ENCODE measurements at places on chromosomes 5 and 9.

DNA sequence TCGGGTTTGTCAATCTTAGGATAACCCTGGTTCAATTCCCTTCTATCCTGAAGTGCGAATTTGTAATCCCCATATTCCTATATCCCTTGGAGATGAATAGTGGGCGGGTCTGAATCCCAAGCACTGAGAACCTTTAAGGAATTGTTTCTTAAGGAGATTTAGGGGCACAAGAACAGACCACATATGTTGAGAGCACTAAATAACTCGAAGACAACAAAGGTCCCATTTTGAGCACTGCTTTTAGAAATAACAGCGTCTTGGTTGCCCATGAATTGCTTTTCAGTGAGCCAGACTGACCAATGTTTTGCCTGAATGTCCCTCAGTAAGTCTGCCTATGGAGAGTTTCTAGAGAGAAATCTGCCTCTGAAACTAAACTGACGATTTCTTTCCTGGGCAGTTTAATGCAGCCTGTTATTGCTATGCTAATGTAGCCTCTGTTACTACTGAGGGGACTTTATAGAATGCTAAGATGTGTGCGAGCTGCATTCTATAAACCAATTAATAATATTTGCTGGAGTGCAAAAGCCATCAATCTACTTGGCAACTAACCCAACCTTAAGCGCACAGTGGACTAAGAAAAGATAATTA, 445.0 kb upstream of the DMAC1 start:
- no peak for DNase-seq

DNA sequence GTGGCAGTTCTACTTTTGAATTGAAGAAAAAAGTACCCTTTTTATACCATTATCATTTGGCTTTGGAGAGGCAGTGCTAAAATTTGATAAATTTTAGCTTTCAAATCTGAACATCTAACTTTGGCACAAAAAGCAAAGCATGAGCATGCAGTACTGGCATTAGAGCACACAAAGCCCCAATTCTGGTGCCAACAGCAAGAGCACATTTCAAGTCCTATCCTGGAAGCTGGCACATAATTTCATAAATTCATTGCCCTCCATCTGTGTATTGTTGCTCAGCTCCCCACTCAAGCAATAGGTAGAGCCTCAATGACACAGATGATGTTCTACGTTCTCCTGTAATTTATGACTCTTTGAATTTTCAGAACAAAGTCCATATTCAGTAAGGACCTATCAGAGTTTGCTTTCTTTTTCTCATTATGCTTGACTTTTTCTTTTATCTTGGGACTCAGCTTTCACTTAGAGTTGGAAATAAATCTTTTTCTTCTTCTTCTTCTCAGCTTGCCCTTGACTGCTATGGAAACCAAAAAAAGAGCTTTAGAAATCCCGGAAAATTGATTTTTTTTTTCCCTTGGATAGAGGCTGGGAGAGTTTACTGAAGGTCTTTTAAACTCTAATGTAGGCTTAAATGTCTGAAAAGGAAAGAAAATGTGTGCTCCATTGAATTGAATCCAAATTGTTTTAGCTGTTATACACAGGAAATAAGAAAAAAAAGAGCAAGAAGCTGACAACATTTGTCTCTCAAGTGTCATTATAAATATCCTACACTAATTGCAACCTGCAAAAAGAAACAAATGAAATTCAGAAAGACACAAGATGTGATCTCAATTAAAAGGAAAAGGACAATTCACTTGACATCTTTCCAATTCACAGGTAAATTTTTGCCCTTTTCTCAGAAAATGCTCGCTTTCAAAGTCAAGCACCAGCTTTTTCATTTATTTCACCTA, 380.8 kb upstream of the CDH18 start:
- no peak for DNase-seq

GRCh38 chr9:91395553-91396471, 27.8 kb downstream of the NFIL3 start:
- DNase-seq: no peak

- DNase-seq: no peak
Measured at GRCh38 chr5:151676719-151677118, 10.0 kb downstream of the SPARC start.

DNA sequence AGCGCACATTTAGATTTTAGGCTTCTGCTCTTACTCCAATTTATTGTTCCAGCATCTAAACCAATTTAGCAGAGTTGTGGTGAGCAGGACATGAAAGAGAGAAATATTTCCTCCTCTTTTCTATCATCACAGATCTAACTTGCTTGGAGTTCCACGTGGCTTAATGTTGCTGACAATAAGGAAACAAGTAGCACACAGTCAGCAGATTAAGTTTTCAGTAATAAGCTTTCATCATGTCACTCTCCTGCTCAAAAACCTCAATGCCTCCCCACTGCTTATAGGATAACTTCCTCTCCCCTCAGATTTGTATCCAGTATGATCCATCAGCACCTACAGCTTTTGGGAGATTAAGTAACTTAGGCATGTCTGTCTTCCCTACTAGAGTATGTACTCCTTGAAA, 10.4 kb upstream of the SSBP2 start:
- DNase-seq: no peak

GRCh38 chr5:32458880-32459495, 14.4 kb upstream of the ZFR start:
- DNase-seq: no peak

DNA sequence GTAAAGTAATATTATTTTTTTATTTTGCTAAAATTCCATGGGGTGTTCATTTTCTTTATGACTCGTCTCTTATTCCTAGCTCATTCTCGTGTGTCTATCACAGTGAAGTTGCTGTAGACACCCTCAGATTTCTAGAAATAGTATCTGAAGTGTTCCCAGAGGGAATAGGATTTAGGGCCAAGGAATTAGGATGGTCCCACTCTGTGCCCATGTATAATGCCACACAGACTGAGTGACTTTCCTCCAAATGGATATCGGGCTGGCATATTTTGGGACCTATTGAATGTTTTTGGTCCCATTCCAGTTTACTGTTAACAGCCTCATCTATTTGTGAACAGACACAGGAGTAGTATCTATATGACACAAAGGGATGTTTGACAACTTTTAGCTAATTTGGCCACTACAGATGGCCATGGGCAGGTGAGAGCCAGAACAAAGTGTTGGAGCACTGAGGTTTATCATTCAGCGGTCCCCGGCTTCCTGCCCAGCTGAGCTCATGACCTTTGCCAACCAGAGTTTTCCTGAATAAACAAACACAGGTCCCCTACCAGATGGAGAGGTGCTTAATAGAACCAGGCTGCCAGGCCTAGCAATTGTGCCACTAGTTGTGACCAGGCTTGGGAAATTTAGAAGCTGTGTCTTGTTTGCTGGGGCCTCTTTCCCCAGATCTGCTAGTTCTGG, 46.9 kb downstream of the MAP1B start:
- DNase-seq: no peak

GRCh38 chr9:33903157-33903780, 86.3 kb downstream of the UBE2R2 start:
- DNase-seq: no peak

DNA sequence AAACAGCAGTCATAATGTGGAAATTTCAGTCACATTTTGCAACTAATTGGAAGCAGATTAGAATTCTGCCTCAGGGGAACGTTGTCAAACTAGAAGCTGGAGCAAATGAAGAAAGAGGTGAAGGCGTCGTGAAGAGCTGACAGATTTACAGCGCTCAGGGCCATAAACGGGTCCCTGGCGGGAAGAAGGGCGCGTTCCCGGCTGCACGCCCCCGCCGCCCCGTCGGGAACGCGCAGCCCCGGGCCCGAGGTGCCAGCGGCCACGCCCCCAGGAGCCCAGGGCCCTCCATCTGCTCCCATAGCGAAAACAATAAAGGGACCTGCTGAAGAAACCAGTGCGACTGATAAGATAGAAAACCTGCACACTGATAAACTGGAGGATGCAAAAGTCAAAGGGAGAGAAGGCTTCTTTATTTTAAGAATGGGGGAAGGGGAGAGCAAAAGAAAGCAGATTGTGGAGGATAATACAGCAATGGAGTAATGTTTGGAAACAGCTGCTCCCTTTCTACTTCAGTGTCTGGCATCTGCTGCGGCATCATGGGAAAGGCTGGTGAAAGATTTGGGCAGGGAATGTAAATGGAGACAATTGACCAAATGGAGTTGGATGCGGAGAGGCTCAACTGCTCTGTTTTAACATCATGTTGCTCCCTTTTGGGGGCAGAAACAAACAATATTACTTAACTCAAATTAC, 11.1 kb downstream of the ZNF608 start:
- no peak for DNase-seq

- no peak for DNase-seq
Measured at GRCh38 chr5:32207355-32207634, 33.2 kb upstream of the GOLPH3 start.

DNA sequence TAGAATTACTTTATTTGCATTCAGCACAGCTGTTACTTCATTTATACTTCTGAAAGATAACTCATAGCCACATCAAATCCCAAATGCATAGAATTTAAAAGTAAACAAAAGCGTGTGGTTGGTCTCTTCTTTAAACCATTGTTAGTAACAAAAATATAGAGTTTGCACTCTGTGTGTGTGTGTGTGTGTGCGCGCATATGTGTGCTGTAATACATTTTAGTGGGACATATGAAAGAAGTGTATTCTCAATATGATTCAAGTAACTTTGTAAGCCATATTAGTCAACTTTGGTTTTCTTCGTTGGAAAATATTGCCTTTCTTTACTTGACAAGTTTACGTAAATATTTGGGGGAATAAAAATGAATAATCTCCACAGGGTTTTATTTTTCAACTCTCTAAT, 106.1 kb upstream of the PRRC1 start:
- DNase-seq: no peak

DNA sequence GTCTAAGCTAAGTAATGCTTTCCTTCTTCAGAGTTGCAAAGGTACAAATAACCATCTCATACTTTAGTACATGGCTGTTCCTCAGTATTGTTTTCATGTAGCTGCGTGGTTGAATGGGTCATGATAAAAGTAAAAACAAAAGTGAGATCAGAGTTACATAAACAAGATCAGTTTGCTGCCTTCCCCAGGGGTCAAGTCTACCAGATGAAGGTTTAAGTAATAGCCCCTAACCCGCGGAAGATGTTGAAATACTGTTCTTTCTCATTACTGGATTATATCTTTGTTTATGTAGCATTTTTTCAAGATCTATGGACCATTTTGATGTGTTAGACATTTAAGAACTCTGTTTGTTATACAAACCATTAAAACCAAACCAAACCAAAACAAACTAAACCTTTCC, 34.1 kb upstream of the ARRDC3 start:
- DNase-seq: no peak

- no peak for DNase-seq
Measured at GRCh38 chr9:129482521-129483414, 138.1 kb downstream of the C9orf50 start.
